ENCODE measurements at places on chromosomes 7 and 10.

GRCh38 chr10:124374535-124375352 lies 44.0 kb downstream of the OAT start:
- no peak for DNase-seq

GRCh38 chr10:28890121-28890950 lies 213.0 kb downstream of the BAMBI start:
- no peak for DNase-seq

DNA sequence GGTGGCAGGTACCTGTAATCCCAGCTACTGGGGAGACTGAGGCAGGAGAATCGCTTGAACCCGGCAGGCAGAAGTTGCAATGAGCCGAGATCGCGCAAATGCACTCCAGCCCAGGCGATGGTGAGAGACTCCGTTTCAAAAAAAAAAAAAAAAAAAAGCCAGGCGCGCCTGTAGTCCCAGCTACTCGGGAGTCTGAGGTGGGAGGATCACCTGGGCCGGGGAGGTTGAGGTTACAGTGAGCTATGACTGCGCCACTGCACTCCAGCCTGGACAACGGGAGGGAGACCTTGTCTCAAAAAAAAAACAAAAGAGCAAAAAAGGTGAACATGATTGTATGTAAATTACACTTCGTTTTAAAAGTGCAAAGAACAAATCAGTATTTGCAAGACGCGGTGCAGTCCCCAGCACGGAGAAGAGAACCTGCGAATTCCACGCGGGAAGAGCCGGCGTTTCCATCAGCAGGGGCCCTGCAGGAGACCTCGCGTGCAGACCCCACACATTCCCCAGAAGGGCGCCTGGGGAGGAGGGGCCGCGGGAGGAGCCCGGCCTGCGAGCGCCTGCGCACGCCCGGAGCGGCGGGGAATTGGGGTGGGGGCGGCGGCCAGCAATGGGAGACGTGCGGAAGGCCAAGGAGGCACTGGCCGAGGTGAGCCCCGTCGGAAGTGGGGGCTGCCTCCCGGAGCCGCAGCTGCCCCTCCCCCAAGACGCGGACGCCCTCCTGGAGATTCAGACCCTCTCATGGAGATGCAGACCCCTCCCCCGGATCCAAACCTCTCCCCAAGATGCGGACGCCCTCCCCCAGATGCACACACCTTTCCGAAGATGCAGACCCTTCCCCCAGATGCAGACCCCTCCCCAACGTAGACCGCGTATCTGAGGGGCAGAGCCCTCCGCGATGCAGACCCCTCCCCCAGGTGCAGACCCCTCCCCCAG lies 16.7 kb upstream of the SUN1 start:
- peak; percentile 13 for DNase-seq

DNA sequence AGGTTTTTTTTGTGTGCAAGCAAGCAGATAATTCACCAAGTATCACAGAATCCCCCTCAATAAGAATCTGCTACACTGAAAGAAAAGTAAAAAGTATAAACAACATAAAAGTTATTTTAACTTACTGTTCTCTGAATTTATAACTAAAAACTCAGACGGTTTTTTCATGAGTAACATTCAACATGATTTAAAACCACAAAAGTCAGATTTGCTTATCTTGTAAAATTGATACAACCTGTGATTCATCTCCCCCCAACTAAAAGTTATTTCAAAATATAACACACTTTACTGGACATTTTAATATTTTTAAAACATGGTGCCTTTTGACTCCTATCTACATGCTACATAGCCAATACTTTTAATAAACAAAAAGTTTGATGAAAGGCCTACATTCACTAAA lies 32.8 kb downstream of the TSPAN12 start:
- DNase-seq, result no peak

GRCh38 chr7:29281782-29282541 lies 87.4 kb downstream of the CHN2 start:
- no peak for DNase-seq

DNA sequence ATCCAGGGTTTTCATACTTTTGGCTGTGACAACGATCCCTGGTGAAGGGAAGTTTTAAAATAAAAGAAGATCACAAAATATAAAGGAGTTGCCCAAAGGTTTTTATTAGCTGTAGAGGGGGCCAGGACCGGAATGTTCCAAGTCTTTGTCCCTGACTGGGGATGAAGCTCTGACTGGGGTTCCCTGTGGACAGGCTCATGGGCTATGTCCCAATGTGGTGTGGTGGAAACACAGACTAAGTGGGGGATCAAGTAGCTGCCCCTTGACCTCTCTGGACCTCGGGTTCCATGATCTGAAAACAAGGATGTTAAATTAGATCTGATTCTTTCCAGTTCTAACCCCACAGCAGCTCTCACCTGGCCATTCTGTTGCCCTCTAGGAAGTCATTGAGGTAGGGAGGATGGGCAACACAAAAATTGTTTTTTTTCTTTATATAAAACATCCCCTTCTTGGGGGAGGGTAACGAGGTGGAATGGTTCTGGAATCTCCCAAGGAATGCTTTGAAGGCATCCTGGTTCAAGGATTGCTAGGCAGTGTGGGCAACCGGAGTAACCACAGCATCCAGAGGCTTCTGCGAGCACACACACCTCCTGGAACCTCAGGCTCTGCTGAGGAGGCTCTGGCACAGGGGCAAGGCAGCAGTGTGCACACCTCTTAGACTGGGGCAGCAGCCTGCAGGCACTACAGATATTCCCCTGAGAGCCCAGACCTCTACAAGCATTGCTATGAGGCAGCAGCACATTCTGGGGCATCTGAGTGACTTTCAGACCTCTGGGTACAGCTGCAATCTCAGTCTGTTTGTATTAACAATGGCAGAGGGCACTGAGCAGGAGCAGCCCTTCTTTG lies 21.4 kb upstream of the CRYGN start:
- no peak for DNase-seq

GRCh38 chr10:79424221-79425073 lies 21.0 kb downstream of the ZCCHC24 start:
- no peak for DNase-seq

- no peak for DNase-seq
Observed at GRCh38 chr10:36183726-36184125, 541.6 kb upstream of the FZD8 start.

DNA sequence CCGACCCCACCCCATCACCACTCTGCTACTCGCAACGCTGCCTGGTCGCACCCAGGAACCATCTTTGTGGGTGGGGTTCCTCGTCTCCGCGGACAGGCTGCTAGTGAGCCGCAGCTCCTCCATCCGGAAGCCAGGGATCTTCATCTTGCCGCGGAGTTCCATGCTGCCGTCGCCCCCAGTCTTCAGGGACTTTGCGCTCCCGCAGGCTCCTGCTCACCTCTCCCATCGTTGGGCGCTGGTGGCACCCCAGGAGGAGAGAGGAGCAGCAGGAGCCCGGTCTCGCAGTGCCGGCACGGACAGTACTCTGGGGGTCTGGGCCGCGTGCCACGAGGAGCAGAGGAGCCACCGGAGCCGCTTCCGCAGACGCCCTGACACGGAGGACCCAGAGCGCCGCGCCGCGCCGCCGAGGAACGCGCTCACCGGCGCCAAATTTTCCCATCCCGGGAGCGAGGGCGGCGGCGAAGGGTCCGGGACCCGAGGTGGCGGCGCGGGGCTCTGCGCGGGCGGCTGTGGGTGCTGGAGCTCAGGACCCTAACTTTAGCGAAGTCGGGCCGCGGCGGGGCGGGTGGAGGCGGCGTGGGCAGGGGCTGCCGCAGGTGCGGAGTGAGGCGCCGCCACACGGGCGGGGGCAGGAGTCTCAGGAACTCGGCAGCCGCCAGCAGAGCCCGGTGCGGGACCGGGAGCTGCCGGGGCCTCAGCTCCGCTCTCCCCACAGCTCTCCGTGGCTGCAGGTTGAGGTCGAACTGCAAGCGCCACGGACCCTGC lies 750.1 kb upstream of the SORCS1 start:
- no peak for DNase-seq

GRCh38 chr7:31785101-31785500 lies 98.1 kb downstream of the PPP1R17 start:
- DNase-seq, result no peak

DNA sequence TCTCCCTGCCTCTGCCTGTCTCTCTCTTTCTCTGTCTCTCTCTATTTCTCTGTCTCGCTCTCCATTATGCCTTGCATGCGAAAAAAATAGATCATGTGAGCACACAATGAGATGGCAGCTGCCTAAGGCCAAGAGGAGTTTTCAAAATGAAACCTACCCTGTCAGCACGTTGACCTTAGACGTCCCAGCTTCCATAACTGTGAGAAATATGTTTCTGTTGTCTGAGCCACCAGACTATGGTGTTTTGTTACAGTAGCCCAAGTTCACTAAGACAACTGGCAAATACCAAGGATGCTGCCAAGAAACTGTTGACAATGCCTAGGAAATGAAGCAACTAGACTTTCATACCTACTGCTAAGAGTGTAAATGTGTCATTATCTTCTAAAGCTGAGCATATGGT lies 70.6 kb upstream of the PLXDC2 start:
- DNase-seq, result no peak

GRCh38 chr10:133529576-133529946 lies 2.4 kb downstream of the CYP2E1 start:
- no peak for DNase-seq

DNA sequence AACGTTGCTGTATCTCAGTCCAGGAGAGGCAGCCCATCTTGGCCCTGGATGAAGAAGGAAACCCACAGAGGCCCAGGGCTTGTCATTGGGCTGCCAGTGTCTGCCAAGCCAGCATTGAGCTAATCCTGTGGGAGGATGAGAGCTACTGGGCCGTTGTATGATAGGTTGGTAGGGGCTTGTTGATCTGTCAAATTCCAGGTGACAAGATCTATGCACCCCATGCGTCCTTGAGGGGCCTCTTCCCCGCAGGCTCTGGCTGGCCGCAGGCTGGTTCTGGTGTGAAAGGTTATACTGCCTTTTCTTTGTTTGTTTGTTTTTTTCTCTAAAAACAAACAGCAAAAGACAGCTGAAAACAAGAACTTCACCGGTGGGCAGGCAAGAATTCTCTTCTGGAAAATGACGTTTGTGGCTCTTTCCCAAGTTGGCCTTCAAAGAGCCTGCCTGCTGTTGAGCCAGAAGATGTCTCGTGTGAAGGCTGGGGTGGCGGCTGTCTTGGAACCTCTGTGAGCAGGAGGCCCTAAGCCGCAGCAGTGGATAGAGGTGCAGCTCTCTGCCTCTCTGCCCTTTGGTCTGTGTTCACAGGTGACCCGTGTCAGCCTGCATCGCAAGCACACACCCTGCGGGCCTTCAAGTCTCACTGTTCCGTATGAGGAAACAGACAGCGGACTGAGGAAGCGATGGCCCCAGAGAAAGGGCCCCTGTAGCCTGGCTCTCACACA lies 23.3 kb downstream of the CYP17A1 start:
- DNase-seq, result no peak

GRCh38 chr10:28719789-28720436 lies 42.6 kb downstream of the BAMBI start:
- DNase-seq, result no peak

GRCh38 chr7:2724453-2725177 lies 36.6 kb downstream of the AMZ1 start:
- no peak for DNase-seq

DNA sequence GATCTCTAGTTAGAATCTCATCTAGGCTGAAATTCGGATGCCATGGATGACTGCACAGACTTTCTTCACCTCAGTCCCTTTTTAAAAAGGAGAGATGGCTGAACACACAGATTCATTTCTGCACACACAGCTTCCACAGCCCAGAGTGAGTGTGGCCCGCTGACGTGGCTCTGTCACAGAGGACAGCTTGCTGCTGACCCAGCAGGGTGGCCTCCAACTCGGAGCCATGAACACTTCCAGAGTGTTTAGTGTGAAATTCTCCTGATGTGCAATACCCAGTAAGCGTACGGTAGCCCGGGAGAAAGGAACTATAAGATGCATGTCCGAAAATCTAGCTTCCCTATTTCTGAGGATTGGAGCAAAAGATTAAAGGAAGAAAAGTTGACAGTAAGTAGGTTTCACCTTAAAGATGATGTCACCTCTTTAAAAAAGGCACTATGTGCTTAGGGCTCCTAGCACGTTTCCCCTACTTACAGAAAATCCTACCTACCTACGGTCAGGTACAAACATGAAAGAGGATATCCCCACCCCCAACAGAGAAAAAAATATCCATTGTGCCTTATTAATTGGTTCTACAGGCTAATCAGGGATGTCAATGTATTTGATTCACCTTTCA lies 162.2 kb downstream of the RAPGEF5 start:
- DNase-seq, result no peak

GRCh38 chr10:113175756-113176651 lies 226.0 kb downstream of the TCF7L2 start:
- no peak for DNase-seq

DNA sequence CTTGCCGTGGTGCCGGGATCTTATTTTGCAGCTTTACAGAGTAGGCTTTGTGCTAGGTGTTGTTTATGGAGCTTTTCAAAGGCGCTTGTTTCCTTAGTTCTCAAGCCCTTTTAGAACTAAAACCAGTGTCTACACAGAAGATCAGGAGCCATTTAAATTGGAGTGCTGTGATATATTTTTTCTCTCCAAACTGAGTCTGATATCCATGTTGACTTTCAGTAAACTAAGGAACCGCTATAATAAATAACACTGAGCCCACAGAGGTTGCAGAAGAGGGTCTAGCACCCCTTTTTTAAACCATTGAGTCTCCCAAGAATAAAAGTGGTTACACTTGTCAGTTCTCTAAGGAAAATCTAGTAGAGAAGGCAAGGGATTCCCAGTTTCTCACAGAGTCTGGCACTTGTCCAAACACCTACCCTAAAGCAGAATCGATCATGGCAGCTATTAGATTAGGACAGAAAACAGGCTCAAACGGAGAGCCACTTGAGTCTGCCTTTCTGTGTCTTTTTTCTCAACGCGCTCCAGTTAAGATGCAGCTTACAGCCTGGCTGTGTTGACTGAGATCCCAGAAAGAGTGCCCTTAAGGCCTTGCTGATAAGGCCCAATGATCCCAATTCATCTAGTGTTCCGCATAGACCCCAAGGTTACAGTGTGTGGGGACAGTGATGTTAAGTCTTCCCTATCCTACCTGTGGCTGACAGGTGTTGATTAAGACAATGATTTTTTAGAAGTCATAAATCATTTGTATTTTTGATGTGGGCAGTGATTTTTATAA lies 804 bp downstream of the TMEM106B start:
- DNase-seq, result no peak

DNA sequence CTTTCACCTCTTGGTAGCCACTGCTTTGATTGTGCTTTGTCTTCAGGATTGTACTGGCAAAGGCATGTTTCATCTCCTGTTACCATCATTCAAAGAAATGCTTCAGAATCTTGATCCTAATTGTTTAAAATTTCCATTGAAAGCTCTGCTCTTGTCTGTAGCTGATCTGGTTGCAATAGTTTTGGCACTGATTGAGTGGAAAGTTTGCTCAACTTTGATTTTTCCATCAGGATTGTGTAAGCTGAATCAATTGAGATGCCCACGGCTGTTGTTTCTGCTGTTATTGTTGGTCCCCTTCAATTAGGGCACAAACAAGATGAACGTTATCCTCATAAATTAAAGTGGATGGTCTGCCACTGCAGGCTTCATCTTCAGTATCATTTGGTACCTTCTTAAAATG lies 14.6 kb upstream of the NUB1 start:
- DNase-seq, result no peak

DNA sequence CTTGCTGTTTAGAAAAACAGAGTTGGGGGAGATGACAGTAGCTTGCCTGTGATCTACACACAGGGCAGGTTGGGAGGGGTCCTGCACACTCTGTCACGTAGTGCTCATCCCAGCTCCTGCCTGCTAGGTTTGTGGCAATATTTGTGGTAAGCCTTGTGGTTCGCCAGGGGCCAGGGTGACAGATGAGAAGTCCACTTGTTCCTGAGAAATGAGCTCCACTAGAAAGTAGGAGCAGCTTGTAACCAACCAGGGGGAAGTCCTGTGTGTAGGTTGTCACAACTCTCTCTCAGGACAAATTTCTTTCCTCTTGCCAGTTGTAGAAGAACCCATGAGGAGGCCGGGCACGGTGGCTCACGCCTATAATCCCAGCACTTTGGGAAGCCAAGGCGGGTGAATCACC lies 147.0 kb downstream of the TCF7L2 start:
- no peak for DNase-seq
